NCI-H1092 treated with DMSO at 0.1 percent for 48 hours (cell line): ENCODE measurements at places on chromosomes 3 and 15.
A peak's percentile ranks its signal among the peaks of the same experiment; 100 is the strongest.

- DNase-seq = no peak
These were observed 1.7 kb upstream of the NR2F2 start for GRCh38 chr15:96328877-96329195.

GRCh38 chr3:146921693-146922092 is 316.5 kb upstream of the PLSCR5 start:
- DNase-seq = no peak

DNA sequence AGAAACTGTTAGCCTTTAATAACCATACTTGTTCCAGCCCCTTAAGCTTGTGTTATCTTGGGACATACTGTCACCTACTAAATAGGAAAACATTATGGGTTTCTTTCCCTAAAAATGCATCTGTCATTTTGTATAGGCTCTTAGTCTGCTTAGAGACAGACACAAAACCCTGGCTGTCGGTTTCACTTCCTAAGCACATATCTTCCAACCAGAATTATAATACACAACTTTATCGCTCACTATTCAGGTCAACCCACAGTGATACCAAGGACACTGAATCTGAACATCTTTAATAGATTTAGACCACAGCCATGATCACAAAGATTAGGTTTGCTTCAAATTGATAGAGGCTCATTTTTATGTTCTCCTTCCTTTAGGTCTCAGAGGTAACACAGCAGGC is 111.8 kb downstream of the CFAP20DC start:
- no peak for DNase-seq

DNA sequence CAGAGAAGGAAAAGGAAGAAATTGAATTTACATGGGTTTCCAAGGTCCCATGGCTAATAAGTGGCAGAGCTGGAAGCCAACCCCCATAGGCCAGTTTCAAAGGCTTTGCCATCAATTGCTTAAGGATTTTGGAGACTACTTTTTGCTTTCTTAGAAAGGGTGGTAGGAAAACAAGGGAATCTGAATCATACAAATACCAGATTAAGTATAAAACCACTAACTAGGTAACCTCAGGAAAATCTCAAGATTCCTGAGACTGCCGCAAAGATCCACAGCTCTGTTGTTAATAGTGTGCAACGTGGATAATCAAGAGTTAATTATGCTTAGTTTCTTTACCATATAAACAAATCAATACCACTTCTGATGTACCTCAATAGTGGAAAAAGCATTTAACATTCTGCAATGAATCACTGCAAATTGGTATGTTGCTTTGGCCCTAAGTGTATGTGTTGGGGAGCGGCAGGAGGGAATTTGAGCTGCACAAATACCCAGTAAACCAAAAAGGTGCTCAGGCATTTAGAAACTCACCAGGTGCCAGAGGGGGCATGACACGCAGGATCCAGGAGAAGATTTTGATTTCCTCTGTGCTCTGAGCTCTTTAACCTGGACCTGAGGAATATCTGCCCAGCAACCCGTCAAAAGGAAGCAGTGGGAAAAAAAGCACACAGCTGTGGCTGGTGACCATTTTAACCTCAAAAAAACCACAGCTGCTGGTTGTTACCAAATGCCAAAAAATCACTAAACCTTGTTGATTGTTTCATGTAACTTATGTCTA is 22.0 kb downstream of the AADAC start:
- DNase-seq = no peak

DNA sequence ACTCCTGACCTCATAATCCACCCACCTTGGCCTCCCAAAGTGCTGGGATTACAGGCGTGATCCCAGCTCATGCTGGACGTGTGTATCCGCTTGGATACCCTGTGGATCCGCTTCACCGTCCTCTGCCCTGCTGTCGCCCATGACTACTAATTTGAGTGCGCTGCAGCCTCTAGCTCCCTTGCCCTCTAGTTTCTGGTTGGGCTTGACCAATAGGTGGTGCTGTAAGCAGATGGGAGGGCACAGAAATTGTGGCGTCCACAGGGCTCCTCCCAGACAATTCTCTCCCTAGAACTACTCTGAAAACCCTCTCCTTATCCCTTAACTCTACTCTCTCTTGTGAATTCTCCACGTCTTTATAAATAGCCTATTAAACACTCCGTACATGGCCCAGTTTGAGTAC is 36.2 kb downstream of the ZPLD1 start:
- DNase-seq = no peak

- no peak for DNase-seq
These were observed 4.5 kb downstream of the IL17RB start for GRCh38 chr3:53850895-53851294.

- no peak for DNase-seq
These were observed 2.6 kb downstream of the CD276 start for GRCh38 chr15:73686781-73687256.

GRCh38 chr3:47261301-47261700 is 21.3 kb downstream of the KIF9 start:
- no peak for DNase-seq

DNA sequence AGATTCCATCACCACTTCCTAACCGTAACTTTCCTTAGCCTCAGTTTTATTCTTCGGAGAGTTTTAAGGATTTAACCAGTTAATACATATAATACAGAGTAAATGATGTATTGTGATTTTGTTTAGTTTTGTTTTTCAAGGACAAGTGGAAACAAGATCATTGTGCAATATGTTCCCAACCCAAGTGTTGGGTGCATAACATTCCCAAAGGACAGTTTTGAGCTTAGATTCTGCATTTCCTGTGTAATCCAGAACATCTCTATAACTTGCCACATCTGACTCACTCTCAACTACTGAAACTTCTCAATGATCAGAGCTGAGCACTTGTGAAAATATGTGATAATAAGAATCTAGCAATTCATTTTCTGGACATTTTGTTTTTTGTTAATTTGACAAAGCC is 466.1 kb upstream of the PPP2R3A start:
- no peak for DNase-seq

- no peak for DNase-seq
These were observed 45.5 kb downstream of the PCSK6 start for GRCh38 chr15:101444015-101444414.

GRCh38 chr3:15889936-15890335 is 92.2 kb upstream of the ANKRD28 start:
- no peak for DNase-seq

GRCh38 chr3:197002701-197003454 is 26.7 kb downstream of the MELTF start:
- DNase-seq = peak; percentile 53

- no peak for DNase-seq
These were observed 663 bp downstream of the PDCD10 start for GRCh38 chr3:167733961-167734497.

DNA sequence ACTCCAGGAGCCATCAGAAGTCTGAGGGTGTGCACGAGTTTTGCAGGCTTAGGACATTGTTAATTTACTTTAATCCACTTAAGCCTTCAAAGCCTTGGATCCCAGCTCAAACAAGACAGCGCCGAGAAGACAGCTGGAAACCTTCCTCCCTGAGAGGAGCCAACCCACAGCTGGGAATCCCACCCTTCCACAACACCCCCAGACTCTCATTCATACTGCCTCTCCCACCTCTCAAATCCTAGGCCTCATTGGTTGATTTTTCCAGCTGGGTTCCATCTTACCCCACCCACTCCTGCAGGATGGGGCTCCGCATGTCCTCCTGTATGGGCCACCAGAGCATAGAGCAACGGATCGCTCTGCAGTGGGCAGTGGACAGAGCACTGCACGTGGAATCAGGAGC is 80.4 kb downstream of the SEMA5B start:
- no peak for DNase-seq

DNA sequence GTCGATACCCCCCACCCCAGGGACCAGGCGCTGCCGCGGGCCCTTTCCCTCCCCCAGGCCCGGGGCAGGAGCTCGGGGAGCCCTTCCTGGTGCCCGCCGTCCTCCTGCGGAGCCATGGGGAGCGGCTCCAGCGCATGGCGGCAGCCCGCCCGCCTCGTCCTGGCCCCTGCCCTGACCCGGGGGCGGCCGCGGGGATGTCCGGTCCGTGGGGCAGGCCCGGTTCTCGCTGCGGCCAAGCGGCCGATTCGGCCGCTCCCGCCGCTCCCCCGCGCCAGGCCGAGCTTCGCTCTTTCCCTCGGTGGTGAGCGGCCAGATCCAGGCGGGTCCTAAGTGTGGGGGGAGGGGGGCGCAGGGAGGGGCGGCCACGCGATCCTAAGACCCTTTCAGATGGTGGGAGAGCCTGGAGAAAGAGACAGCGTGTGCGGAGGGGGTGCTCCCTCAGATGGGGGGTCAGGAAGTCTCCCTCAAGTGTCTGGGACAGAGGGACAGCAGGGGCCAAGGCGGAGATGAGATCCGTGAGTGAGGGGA is 1.3 kb downstream of the NEIL1 start:
- DNase-seq = no peak

GRCh38 chr15:71386448-71387236 is 271.4 kb downstream of the THSD4 start:
- DNase-seq = peak; percentile 22

DNA sequence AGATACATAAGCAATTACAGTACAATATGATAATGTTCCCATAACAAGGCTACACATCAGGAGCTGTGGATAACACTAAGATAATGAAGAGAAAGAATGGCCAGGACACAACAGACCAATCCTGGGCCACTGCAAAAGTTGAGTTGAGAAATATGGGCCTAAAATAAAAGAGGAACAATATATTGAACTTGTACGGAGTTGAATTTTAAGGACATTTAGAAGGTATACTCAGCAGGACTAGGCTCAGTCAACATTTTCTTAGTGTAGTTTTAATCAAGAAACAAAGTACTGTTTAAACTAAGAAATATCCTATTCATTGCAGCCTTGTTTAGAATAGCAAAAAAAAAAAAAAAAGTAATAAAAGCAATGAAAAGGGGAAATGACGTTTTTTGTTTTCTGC is 24.3 kb downstream of the HERC1 start:
- no peak for DNase-seq

DNA sequence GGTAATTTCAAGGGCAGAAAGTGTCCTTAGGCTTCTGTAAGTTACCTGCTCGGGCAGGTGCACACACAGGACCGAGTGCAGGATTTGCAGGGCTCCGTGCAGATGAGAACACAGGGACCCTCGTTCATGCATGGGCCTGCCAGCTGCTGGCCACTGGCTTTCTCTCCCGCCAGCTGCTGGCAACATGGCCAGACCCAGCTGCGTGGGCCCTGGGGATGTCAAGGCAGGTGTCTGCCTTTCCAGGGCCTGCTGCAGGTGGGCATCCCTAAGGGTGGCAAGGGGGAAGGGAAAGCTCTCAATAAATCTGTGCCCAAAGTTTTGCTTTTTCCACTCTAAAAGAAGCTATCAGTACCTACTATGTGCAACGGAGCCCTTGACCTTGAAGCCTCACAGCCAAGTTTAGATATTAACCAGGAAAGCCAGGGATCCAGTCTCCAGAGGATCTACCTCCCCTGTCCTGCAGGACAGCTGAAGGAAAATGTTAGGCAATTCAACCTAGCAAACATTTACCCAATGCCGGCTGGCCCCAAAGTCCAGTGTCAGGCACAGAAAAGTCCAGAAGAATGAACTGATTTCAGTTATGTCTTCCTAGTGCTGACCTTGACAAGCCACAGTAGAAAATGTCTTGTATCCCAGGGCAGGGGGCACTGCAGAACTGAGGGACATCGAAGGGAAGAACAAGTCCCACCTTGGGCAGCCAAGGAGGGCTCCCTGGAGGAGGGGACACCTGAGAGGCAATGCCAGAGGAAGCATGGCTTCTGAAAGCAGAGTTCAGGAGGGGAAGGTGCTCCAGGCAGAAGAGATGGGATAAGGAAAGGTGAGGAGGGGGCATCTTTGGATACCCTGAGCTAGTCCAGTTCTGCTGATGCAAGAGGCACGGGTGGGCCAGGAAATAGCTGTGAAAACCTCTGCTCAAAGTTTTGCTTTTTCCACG is 26.4 kb downstream of the NUP210 start:
- DNase-seq = no peak

- no peak for DNase-seq
These were observed 97.1 kb upstream of the SLC6A6 start for GRCh38 chr3:14305324-14305723.

- no peak for DNase-seq
These were observed 3.6 kb downstream of the ZBTB38 start for GRCh38 chr3:141371882-141372281.

DNA sequence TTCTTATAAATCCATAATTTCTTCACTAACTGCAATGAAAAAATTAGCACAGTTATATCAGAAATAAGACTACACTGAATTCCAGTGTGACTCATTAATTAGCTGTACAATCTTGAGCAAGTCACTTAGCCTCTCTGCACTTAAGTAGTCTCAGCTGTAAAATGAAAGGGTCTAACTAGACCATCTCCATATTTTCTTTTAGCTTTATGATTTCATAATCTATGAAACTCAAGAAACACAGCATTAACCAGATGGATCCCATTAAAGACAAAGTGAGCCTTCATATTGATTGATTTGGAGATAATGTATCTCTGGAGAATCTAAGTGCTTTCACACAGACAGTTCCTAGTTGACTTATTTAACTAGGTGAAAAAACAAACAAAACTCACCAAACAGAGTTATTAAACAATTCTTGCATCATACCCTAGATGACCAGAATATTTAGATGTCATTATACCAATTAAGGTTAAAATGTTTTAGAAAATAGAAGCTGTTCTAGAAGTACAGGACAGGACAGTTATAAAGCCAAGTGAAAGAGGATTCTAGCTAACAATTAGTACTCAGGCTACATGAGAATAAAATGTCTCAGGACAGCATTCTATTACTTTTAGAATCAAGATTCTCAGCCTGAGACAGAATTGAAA is 11.2 kb downstream of the CSNK1G1 start:
- DNase-seq = no peak

- no peak for DNase-seq
These were observed 11.2 kb downstream of the SH2D7 start for GRCh38 chr15:78103406-78104118.

- DNase-seq = no peak
These were observed 20.9 kb downstream of the SLC6A6 start for GRCh38 chr3:14423197-14423743.

GRCh38 chr3:104198131-104198530 is 1168.6 kb upstream of the ALCAM start:
- DNase-seq = no peak
